ENCODE measurements at places on chromosomes 13 and 19.

DNA sequence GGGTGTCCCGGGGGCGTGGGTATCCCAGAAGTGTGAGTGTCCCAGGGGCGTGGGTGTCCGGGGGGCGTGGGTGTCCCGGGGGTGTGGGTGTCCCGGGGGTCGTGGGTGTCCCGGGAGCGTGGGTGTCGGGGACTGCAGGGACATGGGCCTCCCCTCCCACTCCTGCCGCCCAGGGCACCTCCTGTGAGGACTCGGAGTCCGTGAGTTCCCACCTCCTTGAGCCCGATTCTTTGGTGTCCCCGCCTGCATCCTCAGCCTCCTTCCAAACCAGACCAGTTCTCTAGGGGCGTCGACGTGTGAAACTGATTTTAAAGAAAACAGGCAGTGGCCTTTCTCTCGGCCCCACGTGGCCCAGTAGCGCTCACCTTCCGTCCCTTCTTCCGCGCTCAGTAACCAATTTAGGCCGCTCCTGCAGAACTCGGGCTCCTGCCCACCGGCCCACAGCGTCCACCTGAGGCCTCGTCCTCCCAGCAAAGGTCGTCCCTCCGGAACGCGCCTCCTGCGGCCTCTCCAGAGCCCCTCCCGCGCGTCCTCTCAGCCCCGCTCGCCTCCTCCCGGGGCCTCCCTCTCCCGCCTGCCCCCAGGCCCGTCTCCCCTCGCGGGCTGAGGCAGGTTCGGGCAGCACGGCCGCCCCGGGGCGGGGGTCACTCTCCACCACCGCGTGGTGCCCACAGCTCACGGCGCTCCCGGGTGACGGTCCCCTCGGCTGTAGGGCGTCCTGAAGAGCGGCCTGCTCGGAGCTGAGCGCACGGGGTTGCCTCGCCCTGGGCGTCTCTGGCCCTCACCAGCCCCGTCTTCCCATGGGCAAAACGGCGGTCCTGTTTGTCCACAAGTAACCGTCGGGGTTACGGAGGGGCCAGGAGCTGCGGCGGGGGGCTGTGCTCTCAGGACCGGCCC is 3.8 kb downstream of the F7 start:
- peak; percentile 67 for DNase-seq

- DNase-seq: no peak
These were observed 97.2 kb downstream of the SUCLA2 start for GRCh38 chr13:47903836-47904235.

- no peak for DNase-seq
These were observed 57.9 kb upstream of the VSTM2B start for GRCh38 chr19:29467824-29468401.

GRCh38 chr13:60335531-60335930 is 61.5 kb upstream of the TDRD3 start:
- no peak for DNase-seq

DNA sequence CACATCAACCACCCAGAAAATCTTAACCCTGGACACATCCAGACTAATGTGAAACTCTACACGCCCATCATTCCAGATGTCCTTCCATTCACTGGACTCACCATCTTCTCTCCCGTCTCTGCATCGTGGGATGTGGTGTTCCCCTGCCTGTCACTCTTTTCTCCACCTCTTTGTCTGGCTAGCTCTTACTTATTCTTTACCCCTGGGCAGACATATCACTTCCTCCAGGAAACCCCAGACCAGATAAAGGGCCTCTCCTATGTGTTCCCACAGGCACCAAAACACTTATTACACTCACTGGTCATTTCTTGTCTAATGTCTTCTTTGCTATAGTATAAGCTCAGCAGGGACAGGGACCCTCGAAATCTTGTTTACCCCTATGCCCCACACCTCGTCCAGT is 109.3 kb upstream of the IPO5 start:
- no peak for DNase-seq

DNA sequence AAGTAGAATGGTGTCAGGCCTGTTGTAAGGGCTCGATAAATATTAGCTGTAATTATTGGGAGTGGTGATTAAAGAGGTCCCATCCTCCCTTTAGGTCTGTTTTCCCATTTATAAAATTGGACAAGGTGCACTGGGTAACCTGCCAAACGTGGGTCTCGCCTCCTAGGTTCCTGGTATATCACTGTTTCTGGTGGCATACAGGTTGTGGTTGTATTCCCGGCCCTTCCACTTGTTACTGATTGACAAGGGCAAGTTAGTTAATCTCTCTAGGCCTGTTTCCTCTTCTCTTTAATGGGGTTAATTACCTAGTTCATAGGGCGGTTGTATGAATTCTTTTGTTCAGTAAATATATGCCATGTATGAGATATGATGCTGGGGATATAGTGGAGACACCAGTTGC is 1.5 kb downstream of the PPP2R1A start:
- no peak for DNase-seq

- DNase-seq: no peak
These were observed 713.5 kb downstream of the DIAPH3 start for GRCh38 chr13:59450229-59450628.

- no peak for DNase-seq
These were observed 2.0 kb upstream of the SELENOV start for GRCh38 chr19:39512988-39513387.

- DNase-seq: peak; percentile 69
These were observed 91.3 kb downstream of the IER2 start for GRCh38 chr19:13241231-13242104.

- no peak for DNase-seq
These were observed 14.7 kb upstream of the KCTD15 start for GRCh38 chr19:33781996-33782395.

GRCh38 chr19:6767357-6768235 is at the start of gene SH2D3A:
SH2D3A (minus strand) TSS chr19:6767435; CDS start chr19:6763748, 3,687 bp downstream.
- DNase-seq: peak; percentile 96

- DNase-seq: no peak
These were observed 16.0 kb downstream of the CRTC1 start for GRCh38 chr19:18699403-18700054.

DNA sequence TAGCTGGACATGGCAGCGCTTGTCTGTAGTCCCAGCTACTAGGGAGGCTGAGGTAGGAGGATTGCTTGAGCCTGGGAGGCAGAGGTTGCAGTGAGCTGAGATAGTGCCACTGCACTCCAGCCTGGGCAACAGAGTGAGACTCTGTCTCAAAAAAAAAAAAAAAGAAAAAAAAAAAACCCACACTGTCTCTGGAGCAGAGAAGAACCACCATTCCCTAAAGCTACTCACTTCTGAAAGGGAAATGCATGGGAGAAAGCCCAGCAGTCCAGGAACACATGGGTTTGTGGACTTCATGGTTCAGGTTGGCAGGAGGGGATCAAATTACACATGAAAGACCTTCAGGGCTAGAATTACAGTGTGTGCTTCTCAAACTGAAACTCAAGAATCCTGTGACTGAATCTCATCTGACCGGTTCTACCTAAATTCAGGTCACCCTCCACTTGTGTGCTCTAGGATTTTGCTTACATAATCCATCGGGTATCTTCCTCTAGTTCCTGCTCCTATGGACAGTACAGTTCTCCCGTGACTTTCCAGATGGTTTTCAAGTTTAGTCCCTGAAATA is 30.2 kb upstream of the CPB2 start:
- DNase-seq: no peak

- DNase-seq: no peak
These were observed 44.3 kb upstream of the SLC15A1 start for GRCh38 chr13:98796798-98797197.

DNA sequence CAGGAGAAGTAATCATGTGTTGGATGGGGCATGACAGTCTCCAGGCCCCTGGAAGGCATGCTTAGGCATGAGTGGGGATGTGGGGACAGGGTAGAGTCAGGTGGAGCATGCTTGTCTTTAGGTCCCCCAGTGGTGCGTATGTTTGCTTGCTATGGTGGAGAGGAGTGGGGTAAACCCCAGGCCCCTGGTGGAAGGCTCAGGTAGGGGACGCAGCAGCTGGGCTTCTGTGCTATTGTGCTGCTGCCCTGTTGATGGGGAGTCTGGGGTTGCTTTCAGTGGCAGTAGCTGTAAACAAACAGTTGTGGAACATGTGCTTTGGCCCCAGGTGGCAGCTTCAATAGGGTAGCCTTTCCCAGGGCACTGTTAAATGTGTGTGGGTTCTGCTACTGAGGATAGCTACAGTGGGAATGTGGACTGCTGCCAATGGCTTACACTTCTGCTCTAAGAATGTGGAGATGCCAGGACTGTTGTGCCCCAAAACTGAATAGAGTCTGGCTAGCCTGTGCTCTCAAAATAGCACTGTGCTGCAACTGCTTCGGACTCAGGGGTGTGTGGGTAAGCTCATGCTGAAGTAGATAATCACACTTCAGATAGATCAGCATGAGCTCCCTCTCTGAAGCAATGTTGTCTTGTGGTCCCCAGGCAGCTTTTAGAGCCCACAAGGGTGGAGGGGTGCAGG is 1257.3 kb downstream of the DIAPH3 start:
- no peak for DNase-seq

DNA sequence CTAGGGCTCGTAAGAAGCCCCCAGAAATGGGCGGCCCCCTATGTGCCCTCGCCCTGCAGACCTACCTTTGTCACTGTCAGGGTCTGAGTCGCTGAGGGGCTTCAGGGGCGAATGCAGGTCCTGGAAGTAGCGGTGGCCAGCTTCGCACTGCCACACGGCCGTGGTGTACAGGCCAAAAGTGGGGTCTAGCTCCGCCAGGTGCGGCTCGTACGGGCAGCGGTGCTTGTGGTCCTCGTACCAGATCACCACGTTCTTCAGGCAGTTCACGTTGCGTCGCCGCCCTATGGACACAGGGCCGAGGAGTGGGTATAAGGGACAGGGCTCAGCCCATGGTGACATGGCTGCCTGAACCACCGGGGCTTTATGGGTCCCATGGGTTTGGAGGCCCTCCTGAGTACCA is 9.8 kb downstream of the ZNF653 start:
- DNase-seq: no peak

DNA sequence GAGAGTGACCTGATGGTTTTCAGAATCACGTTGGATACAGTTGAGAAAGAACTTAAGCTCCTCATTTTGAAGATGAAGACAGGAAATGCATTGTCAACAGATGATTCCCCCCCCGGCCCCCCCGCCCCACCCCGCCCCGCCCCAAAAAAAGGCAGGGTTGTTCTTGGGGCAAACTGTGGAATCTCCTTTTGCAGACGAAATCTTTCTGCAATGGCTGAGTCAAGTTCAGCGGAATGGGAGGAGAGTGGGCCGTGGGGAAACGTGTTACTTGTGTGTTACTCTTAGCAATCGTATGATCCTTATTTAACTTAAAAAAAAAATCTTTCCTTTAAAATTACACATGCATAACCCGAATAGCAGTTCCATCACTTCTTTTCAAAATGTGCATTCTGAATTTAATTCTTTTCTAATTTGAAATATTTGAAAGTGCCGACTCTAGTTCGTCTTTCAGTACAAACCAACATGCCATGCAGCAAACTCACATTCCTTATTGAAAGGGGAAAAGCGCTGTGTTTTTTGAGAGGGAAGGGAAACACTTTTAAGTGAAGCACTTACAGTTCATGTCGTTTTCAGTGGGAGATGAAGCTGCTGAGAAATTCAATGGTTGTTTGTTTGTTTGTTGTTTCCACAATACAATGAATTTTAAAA is 348.5 kb upstream of the ARGLU1 start:
- DNase-seq: no peak

DNA sequence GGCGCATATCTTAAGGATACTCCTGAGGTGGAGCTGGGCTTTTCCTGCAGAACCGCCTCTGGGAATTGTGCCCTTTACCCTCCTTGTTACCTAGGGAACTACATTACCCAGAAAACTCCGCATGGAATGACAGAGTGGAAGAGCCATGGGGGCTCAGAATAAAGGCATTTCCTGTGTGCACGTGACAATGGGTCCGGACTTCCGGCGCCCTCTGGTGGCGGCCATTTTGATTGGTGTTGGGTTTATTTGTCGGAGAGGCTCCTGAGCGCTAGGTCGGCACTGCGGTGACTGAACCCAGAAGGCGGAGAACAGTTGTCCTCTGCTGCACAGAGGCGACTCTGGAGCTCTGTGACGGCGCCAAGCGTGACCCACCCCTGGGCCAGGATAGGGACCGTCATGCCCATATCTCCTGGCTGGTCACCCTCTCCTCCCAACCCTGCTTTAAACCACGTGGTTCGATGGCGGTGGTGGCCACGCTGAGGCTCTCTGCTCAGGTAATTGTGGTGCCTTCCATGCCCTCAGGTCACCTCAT is at the start of gene ZNF587B:
ZNF587B (plus strand) TSS at position 229 of the 532 bp plus-strand sequence; CDS start at position 459, 230 bp downstream.
- peak; percentile 66 for DNase-seq

- no peak for DNase-seq
These were observed 6.9 kb downstream of the MBNL2 start for GRCh38 chr13:97228850-97229521.

DNA sequence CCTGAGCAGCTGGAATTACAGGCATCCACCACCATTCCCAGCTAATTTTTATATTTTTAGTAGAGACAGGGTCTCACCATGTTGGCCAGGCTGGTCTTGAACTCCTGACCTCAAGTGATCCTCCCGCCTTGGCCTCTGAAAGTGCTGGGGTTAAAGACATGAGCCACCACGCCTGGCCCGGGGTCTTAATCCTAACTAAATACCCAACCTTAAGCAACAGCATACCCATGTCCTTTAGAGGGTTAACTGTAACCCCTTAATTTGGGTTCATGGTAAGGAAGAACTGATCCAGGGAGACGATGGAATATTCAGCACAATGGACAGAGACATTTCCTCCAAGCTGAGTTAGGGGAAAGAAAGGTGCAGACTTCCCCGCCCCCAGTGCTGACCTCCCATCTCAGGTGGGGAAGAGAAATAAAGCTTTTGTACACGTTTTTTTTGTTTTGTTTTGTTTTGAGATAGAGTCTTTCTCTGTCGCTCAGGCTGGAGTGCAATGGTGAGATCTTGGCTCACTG is 8.7 kb upstream of the GALP start:
- DNase-seq: no peak

- no peak for DNase-seq
These were observed 27.1 kb downstream of the ACTN4 start for GRCh38 chr19:38674388-38675171.

GRCh38 chr19:10431943-10432735 is 11.8 kb downstream of the PDE4A start:
- DNase-seq: peak; percentile 80

- no peak for DNase-seq
These were observed 46.5 kb downstream of the LYL1 start for GRCh38 chr19:13056052-13056660.

GRCh38 chr13:43077906-43078305 is 54.5 kb downstream of the DNAJC15 start:
- no peak for DNase-seq

DNA sequence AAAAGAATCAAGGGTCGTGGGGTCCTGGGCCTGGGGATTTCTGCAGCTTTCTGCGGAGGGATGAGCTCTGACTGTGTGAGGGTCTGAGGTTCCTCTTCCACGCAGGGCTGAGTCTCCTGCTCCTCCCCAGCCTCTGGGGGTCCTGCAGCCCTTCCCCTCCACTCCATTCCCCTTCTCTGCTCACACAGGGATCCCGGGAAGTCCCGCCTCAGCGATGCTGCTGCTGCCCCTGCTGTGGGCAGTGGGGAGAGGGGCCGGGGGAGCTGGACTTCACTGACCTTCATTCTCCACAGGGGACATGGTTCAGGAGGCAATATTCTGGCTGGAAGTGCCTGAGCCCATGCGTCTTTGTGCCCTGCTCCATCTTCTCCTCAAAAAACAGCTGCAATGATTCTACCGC is 26.2 kb upstream of the CD33 start:
- no peak for DNase-seq

- peak; percentile 100 for DNase-seq
These were observed at the start of gene RELB for GRCh38 chr19:45001087-45001739. RELB (plus strand) TSS chr19:45001464; CDS start chr19:45001580, 116 bp downstream.

- DNase-seq: no peak
These were observed 437.2 kb downstream of the LIG4 start for GRCh38 chr13:107778094-107778493.

- no peak for DNase-seq
These were observed 10.3 kb downstream of the ZNF787 start for GRCh38 chr19:56110515-56111448.

GRCh38 chr13:50449465-50449864 is 394.0 kb downstream of the DLEU7 start:
- DNase-seq: no peak

GRCh38 chr19:1220976-1221903 is 15.7 kb downstream of the STK11 start:
- no peak for DNase-seq

All from activated CD8-positive, alpha-beta memory T cell treated with anti-CD3 and anti-CD28 coated beads for 24 hours (primary cell).